ENCODE measurements at places on chromosomes 5 and 9.

GRCh38 chr5:134275822-134276221 lies 49.9 kb upstream of the PPP2CA start:
- no peak overlapping the region for H3K27ac ChIP-seq
- no peaks in the 10 kb centered on the region for H3K36me3 ChIP-seq
- no peaks in the 10 kb centered on the region for H3K27me3 ChIP-seq
- DNase-seq, result no peak

GRCh38 chr9:87599901-87600610 lies 102.4 kb downstream of the DAPK1 start:
- H3K36me3 ChIP-seq, result no peaks in the 10 kb centered on the region
- DNase-seq, result no peak
- no peak overlapping the region for H3K4me3 ChIP-seq
- H3K27me3 ChIP-seq, result no peaks in the 10 kb centered on the region

DNA sequence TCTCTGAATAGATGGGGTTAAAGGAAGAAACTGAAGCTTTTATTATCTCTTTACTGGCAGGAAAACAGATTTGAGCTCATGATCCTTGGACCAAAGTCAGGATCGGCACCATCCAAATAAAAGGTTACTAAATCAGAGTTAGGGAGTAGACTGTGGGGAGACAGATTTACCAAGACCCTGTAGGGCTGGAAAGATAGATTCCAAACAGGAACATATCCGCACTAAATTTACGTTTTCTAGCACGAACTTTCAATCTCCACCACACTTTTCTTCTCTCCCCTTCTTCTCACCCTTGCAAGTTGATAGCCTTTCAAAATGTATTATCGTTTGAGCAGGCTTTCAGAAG lies 120.0 kb upstream of the HMHB1 start:
- H3K27me3 ChIP-seq, result no peaks in the 10 kb centered on the region
- no peak for DNase-seq
- H3K27ac ChIP-seq, result no peak overlapping the region
- no peaks in the 10 kb centered on the region for H3K4me1 ChIP-seq
- no peaks in the 10 kb centered on the region for H3K36me3 ChIP-seq

- no peaks in the 10 kb centered on the region for H3K4me1 ChIP-seq
- no peak overlapping the region for H3K27ac ChIP-seq
- no peaks in the 10 kb centered on the region for H3K27me3 ChIP-seq
- no peak overlapping the region for H3K4me3 ChIP-seq
- no peaks in the 10 kb centered on the region for H3K36me3 ChIP-seq
- no peak for DNase-seq
These were observed 75.5 kb downstream of the MTREX start for GRCh38 chr5:55383254-55383653.

- no peaks in the 10 kb centered on the region for H3K36me3 ChIP-seq
- DNase-seq, result no peak
These were observed 210.4 kb upstream of the ELAVL2 start for GRCh38 chr9:24036459-24036858.

DNA sequence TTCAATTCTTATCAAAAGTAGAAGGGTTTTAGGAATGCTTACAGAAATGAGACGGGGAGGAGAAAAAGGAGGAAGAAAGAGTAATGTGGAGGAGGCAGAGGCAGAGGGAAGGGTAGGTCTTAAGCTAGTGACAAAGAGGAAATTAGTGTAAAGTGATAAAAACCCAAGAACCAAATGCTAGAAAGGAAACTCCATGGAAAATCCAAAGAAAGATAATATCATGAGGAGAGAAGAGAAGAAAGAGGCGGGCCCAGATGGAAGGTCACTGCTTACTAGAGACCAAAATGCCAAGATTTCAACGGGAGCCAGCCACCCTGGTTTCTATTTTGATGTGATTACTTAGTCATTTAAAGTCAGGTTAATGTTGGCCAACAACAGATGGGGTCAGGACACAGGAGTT lies 68.6 kb upstream of the IL12B start:
- no peak overlapping the region for H3K4me3 ChIP-seq
- peaks cover 9% of the 10 kb centered on the region for H3K27me3 ChIP-seq
- no peaks in the 10 kb centered on the region for H3K4me1 ChIP-seq
- no peaks in the 10 kb centered on the region for H3K36me3 ChIP-seq
- H3K27ac ChIP-seq, result no peak overlapping the region
- DNase-seq, result no peak

DNA sequence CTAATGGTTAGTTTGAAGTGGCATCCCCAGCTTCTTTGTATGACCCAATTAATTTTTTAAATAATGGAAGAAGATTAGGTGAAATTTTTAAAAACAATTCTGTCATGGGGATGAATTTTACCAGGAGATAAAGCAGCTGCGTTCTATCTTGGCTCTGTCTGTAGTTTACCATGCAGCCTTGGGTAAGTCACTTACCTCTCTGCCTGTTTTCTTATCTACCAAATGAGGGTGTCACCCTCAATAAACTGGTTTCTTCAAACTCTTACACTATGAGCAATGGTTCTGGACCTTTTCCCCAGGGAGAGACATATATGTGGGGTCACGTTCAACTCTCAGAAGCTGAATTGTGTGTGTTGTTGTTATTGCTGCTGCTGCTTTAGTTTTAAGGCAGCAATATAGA lies 71.7 kb downstream of the TEX10 start:
- no peak overlapping the region for H3K4me3 ChIP-seq
- no peaks in the 10 kb centered on the region for H3K27me3 ChIP-seq
- H3K27ac ChIP-seq, result no peak overlapping the region
- H3K36me3 ChIP-seq, result no peaks in the 10 kb centered on the region

DNA sequence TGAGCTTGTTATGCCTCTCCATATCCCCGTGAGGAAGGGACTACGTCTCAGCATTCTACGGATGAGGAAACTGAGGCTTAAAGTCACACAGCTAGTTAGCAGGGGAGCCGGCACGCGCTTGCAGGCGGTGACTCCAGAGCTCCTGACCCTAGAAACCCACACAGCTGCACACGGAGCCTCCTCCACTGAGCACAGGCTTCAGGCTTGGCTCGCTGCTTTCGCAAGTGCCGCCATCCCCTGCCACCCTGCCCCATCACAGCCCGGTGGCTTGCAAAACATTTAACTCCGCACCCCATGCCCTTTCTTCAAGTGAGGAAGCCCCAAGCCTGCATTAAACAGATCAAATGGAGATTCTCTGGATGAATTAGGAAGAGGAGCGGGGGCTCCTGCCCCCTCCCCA lies 138.3 kb downstream of the HSD17B3 start:
- H3K4me3 ChIP-seq, result no peak overlapping the region
- H3K27me3 ChIP-seq, result peaks cover 7% of the 10 kb centered on the region
- no peak overlapping the region for H3K27ac ChIP-seq
- no peak for DNase-seq

DNA sequence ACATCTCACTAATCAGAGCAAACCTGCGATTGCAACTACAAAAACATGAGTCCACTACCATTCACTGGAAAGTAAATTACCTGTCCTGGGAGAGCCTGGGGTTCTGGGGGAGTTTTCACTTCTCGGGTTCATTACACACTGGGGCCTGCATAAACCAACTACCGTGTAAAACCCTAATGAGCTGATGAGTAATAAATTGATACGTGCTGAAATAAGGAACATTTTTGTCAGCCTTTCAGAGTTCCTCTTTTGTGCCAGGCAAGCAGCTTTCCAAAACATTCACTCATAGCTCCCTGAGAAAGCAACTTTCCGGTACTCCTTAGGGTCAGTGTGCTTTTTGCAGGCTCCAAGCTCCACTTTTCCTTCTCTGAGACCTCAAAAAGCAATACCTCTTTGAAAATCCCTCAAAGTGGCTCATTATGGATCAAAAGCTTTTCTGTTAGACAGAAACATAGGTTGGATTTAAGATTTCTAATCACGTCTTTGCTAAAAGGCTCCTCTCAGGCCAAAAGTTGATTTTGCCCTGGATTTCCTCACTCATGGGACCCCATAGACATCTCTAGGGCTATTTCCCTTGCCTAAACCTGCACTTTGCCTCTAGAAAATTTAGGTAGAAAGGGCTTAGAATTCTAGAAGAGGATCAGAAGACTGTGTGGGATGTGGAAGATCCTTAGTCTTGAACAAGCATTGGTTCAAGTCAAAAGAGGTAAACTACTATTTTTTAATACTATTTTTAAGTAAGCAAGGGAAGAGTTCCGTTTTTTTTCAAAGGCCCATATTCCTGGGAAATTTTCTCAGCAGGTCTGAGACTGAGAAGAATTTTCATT lies 74.8 kb downstream of the ST8SIA4 start:
- DNase-seq, result no peak
- H3K36me3 ChIP-seq, result no peaks in the 10 kb centered on the region
- no peak overlapping the region for H3K4me3 ChIP-seq
- H3K4me1 ChIP-seq, result no peaks in the 10 kb centered on the region
- no peaks in the 10 kb centered on the region for H3K27me3 ChIP-seq
- H3K27ac ChIP-seq, result peak overlapping the region; percentile 51

DNA sequence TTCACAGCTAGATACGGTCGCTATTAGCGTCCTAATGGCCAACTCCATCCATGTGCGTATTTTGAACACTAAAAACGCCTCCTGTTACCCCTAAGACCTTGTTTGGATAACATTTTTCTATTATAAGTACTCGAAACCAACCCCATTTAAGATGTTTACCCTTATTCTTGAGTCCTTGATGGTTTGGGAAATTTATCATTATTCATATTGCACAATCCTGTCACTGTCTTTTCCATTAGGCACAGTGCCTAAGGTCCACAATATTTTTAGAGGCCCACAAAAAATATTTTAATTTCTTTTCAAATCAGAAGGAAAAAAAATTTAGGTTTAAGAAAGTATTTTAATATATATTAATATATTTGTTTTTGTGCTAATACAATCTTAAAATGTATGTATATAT lies 1.3 kb upstream of the LIFR start:
- peak overlapping the region; percentile 83 for H3K4me3 ChIP-seq
- peaks cover 5% of the 10 kb centered on the region for H3K4me1 ChIP-seq
- DNase-seq, result no peak
- H3K36me3 ChIP-seq, result no peaks in the 10 kb centered on the region
- peak overlapping the region; percentile 97 for H3K27ac ChIP-seq

GRCh38 chr9:458590-458989 lies 243.9 kb downstream of the DOCK8 start:
- no peak for DNase-seq
- H3K27me3 ChIP-seq, result no peaks in the 10 kb centered on the region
- H3K4me3 ChIP-seq, result no peak overlapping the region
- no peak overlapping the region for H3K27ac ChIP-seq
- H3K36me3 ChIP-seq, result no peaks in the 10 kb centered on the region

DNA sequence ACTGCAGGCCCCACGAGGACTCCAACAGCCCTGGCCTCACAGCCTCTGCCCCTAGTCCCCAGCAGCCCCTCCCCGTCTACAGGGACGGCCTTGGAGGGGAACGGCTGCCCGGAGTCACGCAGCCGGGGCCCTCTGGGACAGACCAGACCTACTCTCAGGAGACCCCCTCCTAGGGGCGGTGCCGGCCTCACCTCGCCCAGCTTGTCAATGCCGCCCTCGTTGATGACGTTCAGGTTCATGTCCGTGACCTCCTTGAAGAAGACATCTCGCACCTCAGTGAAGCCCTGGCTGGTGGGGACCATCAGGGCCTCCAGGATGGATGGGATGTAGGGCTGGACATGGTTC lies 58.6 kb downstream of the LRSAM1 start:
- no peak overlapping the region for H3K27ac ChIP-seq
- no peaks in the 10 kb centered on the region for H3K4me1 ChIP-seq
- H3K36me3 ChIP-seq, result peaks cover 11% of the 10 kb centered on the region
- H3K4me3 ChIP-seq, result no peak overlapping the region

DNA sequence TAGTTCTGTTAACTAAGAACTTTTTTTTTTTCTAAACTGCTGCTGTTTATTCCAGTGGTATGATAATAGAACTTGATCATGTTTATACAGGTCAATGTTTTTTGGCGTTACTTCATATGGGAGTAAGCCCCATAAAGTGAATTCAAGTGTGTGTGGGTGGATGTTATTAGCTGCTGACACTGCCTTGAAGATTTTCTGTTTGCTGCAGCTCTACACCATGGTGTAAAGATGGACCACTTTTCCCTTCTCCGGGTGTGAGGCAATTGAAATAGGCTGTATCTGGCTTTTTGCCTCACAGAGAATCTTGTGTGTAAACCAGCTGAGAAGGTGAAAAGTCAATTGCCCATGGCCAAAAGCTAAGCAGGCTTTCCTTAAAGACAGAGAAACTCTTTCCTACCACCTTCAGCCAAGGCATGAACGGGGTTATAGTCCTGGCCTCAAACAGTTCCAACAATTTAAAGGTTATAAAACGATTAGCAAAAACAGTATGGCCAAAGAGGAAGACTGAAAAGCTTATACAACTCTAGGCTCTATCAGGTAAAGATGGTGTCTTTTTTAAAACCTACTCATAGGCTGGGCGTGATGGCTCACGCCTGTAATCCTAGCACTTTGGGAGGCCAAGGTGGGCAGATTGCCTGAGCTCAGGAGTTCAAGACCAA lies 33.9 kb upstream of the ABCA1 start:
- H3K36me3 ChIP-seq, result no peaks in the 10 kb centered on the region
- H3K27ac ChIP-seq, result no peak overlapping the region
- DNase-seq, result no peak
- H3K4me1 ChIP-seq, result no peaks in the 10 kb centered on the region
- no peaks in the 10 kb centered on the region for H3K27me3 ChIP-seq

- H3K36me3 ChIP-seq, result no peaks in the 10 kb centered on the region
- no peaks in the 10 kb centered on the region for H3K27me3 ChIP-seq
- no peaks in the 10 kb centered on the region for H3K4me1 ChIP-seq
- H3K27ac ChIP-seq, result peak overlapping the region; percentile 65
- DNase-seq, result no peak
These were observed 61.3 kb downstream of the BOD1 start for GRCh38 chr5:173554989-173555705.

DNA sequence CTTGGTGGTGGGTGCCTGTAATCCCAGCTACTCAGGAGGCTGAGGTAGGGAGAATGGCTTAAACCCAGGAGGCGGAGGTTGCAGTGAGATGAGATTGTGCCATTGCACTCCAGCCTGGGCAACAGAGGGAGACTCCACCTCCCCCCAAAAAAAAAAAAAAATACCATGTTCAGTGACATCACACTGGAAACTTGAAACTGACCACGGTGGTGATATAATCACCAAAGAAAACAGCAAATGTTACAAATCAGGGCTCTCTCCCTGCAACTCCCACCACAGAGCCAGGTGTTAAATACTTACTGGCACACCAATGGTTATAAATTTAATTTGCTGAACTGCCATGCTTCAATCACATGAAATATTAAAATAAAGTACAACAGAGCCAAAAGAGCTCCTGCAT lies 81.4 kb downstream of the ZNF608 start:
- DNase-seq, result no peak
- no peaks in the 10 kb centered on the region for H3K36me3 ChIP-seq
- peaks cover 9% of the 10 kb centered on the region for H3K4me1 ChIP-seq
- no peak overlapping the region for H3K27ac ChIP-seq
- H3K4me3 ChIP-seq, result no peak overlapping the region

All from breast epithelium (tissue), 4 donors.